ENCODE measurements at places on chromosomes 2 and 18.

DNA sequence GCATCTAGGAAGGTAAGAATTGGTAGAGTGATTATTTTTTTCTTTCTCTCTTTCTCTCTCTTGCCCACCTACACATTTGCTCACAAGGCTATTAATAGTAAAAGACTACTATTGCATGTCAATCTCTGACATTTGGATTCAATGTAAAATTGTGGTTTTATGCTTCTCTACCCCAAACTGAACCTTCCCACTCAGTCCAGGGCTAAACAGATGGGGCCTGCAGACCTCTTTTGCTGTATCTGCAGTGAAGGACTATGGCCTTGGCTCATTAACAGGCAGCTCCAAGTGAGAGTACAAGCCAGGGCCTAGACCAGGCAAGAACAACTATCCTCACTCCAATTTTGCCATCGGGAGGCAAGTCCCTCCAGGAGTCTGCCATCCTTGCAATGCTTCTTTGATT, 68.3 kb upstream of the ARL4C start:
- DNase-seq, result no peak

GRCh38 chr18:79507076-79507545, 111.4 kb downstream of the NFATC1 start:
- DNase-seq, result no peak

GRCh38 chr2:224561234-224562005, 23.7 kb downstream of the CUL3 start:
- no peak for DNase-seq

DNA sequence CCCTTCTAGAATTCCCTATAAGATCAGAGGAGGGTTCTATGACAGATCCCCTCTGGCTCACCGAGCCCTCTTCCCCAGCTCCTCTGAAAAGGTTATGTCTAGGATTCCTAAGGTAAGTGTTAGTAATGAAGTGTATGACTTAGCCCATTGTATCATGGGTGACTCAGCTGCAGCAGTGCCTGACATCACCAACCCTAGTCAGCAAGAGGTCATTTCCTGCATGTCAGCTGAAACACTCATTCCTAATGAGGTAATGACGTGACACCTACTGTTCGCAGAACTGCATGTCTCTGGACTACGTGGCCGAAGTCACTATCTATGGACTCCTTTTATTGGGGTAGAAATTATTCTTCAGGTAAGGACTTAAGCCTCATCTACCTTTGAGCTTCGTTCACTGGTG, 196.1 kb upstream of the MYT1L start:
- no peak for DNase-seq

GRCh38 chr2:52264488-52264887, 1232.6 kb upstream of the NRXN1 start:
- DNase-seq, result no peak

DNA sequence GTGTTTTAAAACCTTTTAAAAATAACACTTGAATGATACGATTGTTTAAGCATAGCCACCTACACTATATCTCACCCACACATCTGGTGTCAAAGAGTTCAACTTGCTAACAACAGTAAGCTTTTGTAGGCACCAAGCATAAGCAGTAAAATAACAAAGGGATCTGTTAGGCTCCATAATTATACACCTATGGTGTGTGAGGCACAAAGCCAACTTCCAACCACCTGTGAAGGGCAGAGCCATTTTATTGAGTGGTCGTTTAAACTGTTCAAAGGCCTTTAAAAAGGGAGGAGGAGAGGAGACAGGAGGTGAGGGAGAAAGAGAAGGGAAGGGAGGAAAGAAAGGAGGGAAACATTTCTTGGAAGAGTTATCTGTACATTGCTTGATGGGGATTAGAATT, 27.9 kb downstream of the NEMP2 start:
- no peak for DNase-seq

GRCh38 chr18:57660961-57661360, 39.3 kb upstream of the NARS1 start:
- no peak for DNase-seq

DNA sequence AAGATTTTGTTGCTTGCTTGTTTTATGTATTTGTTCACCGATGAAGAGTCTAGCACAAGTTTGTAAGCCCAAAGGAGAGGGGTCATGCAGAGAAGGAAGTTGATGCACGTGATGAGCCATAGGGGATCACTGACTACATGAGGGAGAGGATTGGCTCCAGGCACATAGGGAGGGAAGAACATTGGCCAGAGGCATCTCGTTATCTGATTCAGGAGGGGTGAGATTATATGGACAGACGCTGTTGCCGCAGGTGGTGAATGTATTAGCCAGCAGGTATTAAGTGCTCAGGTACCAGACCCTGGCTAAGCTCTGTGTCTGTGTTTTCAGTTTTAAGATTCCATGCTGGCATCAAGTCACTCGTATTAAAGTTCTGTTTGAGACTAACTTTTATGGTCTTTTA, 91.8 kb upstream of the CHST9 start:
- DNase-seq, result no peak

DNA sequence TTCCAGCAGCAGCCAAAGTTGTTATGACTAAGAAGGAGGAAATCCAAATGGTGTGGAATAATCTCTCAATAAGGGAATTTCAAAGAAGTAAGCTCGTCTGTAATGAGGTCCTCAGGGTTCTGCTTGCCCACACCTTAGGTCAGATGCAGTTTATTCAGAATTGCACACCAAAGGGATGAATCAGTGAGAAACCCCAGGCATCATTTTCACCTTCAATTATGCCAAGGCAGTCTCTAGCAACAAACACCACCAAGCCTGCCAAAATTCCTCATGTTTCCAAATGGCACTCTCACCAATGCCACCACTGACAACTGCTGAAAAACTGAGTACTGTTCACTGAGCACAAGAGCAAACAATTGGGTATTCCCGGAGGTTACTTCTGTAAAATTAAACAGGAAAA, 43.6 kb downstream of the KCNG3 start:
- DNase-seq, result no peak

DNA sequence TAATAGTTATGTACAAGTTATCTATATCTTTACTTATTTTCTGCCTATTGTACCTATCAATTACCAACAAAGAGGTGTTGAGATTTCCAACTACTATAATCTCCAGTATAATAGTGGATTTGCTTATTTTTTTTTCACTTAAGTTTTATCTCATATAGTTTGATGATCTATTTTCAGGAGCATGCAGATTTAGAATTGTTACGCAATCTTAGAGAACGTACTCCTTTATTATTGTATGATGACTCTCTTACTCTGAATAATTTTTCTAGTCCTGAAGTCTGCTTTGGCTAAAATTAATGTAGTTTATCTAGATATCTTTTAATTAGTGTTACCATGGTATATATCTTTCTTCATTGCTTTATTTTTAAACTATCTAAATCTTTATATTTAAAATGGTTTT, 205.2 kb downstream of the SCG2 start:
- DNase-seq, result no peak

- DNase-seq, result peak; percentile 52
Measured at GRCh38 chr2:218292048-218293014, at the start of gene TMBIM1. Gene TMBIM1, minus strand, starts transcription at chr2:218292503. Its CDS starts 10,362 bp downstream, at chr2:218282141.

- DNase-seq, result no peak
Measured at GRCh38 chr2:215369181-215369760, 57.4 kb downstream of the ATIC start.

- DNase-seq, result no peak
Measured at GRCh38 chr18:67463829-67464228, 52.7 kb downstream of the DSEL start.

GRCh38 chr2:65443509-65444186, 11.2 kb upstream of the SPRED2 start:
- DNase-seq, result no peak

DNA sequence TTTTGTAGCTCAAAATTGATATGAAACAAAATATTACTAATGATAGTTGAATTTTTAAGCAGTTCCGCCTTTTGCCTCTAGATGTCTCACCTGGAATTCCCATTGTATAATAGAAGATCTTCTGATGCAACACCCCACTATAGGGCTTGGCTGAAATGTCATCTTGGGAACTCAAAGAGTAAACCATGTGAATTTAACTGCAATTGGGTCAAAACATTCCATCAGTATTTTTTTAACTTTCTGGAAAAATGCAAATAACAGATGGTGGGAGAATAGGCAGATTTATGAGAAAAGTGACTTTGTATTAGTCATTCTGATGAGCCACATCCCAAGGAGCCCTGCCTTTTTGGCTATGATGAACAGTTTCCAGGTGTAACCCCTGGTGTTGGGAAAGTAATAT, 489.9 kb downstream of the NYAP2 start:
- no peak for DNase-seq

GRCh38 chr18:13363359-13363758, 144.8 kb downstream of the LDLRAD4 start:
- no peak for DNase-seq

GRCh38 chr2:236592821-236593220, 23.2 kb downstream of the ACKR3 start:
- no peak for DNase-seq

DNA sequence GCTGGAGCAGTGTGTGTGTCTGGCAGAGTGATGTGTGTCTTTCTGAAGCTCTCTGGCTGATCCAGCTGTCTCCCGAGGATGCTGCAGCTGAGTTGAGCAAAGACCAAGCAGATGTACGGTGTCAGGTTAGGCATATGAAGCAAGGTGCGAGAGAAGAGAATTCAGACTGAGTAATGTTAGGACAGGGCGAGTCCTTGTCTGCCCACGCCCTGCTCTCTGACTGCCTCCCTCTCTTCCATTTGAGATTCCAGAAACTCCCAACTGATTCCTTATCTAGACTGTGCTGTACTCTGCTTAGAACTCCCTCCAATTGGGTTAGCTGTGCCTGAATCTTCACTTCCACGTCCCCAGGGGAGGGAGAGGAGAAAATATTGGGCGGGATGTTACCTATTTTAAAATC, 25.7 kb upstream of the LPIN1 start:
- no peak for DNase-seq

GRCh38 chr2:102359527-102359926, 3.9 kb downstream of the IL18R1 start:
- no peak for DNase-seq

GRCh38 chr2:135945526-135945925, 39.9 kb downstream of the DARS1 start:
- no peak for DNase-seq

- DNase-seq, result no peak
Measured at GRCh38 chr2:179096090-179096489, 46.2 kb upstream of the CCDC141 start.

DNA sequence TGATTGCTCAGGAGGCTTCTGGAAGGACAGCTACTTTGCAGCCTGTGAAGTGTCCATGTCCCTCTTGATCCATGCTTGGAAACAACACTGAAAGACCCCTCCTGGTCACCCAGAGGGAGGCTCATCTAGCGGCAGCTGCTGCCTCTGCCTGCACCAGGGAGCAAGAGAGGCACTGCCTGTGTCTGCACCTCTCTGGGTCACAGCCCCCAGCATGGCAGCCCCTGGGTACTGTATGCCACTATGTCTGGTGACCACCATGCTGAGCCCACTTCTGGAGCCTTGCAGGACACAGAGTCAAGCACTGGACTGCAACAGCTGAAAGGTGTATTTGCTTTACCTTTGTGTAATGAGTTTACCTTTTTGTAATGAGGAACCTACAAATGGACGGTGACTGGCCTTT, 186.3 kb upstream of the MYT1L start:
- DNase-seq, result no peak

GRCh38 chr2:5365871-5366461, 326.2 kb upstream of the SOX11 start:
- DNase-seq, result no peak

DNA sequence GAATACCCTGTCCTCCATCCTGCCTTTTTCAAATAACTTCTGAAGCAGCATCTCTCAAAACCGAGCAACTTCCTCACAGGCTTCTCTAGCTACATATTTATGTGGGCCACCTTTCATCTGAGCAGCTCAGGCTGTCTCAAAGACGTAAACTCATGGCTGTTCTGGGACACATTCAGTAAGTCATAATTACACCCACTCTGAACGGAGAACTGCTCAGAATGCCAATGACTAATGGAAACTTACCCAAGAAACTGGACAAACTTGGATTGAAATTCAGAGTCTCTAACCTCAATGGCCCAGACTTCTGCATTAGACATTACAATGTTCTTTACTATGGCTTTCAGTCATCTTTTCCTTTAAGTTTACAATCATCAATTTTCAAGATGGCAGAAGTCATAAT, 145.2 kb downstream of the RAD51AP2 start:
- DNase-seq, result no peak

DNA sequence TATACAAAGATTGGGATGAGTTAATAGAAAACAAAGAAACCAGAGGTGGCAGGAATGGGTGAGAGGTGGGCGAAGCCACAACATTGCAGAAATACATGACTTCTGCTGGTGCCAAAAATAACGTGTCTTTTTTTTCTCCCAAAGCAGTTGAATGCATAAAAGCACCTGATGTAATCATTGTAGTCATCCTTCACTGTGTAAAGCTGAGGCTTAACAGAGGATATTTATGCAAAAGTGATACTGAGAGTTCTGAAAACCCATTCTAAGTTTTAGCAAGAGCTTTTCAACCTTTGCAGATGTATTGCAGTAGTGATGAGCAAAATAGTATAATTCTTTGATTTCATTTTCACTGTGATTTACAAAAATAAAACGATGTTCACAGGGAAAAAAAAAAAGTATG, 173.0 kb downstream of the PTGR3 start:
- DNase-seq, result no peak

- no peak for DNase-seq
Measured at GRCh38 chr2:37836711-37837110, 88.4 kb upstream of the RMDN2 start.

DNA sequence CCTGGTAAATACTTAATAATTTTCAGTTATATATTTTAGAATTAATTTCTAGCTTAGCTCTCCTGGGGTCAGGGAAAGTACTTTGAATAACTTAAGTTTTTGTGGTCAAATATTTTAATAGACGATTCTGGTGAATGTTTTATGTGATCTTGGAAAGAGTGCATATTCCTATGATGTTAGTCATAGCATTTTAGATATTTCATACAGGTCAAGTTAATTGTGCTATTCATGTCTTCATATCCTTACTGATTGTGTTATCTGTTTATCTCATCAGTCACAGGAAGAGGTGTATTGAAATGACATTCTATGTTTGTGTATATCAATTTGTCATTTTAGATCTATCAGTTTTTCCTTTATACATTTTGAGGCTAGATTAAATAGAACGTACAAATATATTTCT, 576.2 kb downstream of the CPS1 start:
- DNase-seq, result no peak

GRCh38 chr2:156003780-156004179, 328.7 kb downstream of the NR4A2 start:
- no peak for DNase-seq

DNA sequence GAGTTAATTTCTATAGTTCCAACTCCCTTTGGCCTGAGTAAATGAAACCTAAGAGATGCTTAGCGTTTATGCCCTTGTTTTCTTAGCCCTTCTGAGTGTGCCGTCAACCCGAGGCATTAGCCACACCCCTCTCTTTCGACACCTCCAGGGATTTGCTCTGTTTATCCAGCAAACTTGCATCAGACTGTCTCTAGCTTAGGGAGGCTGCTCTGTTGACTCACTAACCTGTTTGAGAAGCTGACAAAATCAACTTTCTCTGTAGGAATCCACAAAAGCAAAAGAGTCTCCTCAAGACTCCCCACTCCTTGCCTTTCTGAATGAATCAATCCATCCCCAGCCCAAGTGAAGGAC, 317.6 kb downstream of the TNS1 start:
- no peak for DNase-seq

Data from activated CD4-positive, CD25-positive, alpha-beta regulatory T cell (primary cell).